Muscle of leg (tissue), 16 donors: ENCODE measurements at places on chromosomes 1 and 21. TPM values are rescaled to one million over a fixed set of nuclear protein-coding genes. Genes with fewer than 3 reads are reported as not detected.

Gene BCAR3
- 15.3 TPM for total RNA-seq

Gene ELAVL4
- total RNA-seq, result 0.13 TPM

Gene UQCRH
- total RNA-seq, result 415 TPM

Gene SAMD13
- total RNA-seq, result 9.1 TPM

Gene LCE1F
- not detected for total RNA-seq

Gene TGFB2
- 37.2 TPM for total RNA-seq

Gene TFF2
- not detected for total RNA-seq

Gene PRKAA2
- total RNA-seq, result 27.5 TPM

Gene NEK2
- total RNA-seq, result 6.0 TPM

Gene GJC2
- 1.6 TPM for total RNA-seq

Gene PMVK
- 10.3 TPM for total RNA-seq

Gene ERICH3
- 0.04 TPM for total RNA-seq

Gene ACTL8
- total RNA-seq, result not detected
